ENCODE measurements at places on chromosomes 7 and 10. TPM values are rescaled to one million over a fixed set of nuclear protein-coding genes. Genes with fewer than 3 reads are reported as not detected.
A peak's percentile ranks its signal among the peaks of the same experiment; 100 is the strongest.

GRCh38 chr7:150335108-150335773 lies 6.2 kb downstream of the RARRES2 start:
- DNase-seq, result no peak

GRCh38 chr10:131959841-131960240 lies 21.9 kb downstream of the BNIP3 start:
- no peak for DNase-seq

DNA sequence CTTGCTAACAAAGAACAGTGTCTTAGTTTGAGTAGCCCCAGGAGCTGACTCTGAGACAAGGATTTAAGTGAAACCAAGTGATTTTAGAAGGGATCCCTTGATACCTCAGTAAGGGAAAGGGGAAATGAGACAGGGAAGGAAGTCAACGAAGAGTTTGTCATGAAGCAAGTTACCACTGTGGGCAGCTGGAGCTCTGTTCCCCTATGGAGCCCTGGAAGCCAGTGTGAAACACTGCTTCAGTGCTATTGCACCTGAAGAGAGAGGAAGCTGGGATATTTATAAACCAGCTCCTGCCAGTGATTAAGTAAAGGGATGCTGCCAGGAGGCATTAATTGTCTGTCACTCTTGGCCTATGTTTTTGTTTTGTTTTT lies 58.9 kb upstream of the WAPL start:
- DNase-seq, result peak; percentile 42

- DNase-seq, result no peak
These were observed 21.6 kb upstream of the FAM180A start for GRCh38 chr7:135770139-135770710.

GRCh38 chr7:138843632-138844580 lies 45.9 kb upstream of the ATP6V0A4 start:
- no peak for DNase-seq

- DNase-seq, result peak; percentile 82
These were observed 50.7 kb downstream of the PPP1R3C start for GRCh38 chr10:91582153-91582554.

- DNase-seq, result no peak
These were observed 15.6 kb upstream of the HECW1 start for GRCh38 chr7:43096875-43097274.

GRCh38 chr7:106692450-106693051 lies 31.6 kb upstream of the CCDC71L start:
- no peak for DNase-seq

DNA sequence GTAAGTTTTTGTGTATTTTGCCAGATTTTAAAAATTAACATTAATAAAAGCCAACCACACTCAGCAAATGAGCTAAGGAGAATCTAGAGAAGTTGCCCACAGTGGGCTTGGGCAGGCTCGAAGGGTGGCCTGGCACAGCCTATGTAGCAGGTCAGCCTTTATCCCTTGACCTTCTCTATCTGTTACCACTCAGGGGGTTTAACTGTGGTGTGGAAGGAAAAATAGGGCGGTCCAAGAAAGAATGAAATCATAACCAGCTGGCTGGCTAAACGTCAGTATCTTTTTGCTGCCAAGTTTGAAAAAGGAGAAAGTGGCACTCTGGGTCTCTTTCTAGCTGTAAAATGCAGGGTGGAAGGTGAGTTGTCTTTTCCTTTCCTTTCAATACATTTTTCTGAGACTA lies 130.3 kb upstream of the ASAH2 start:
- peak; percentile 62 for DNase-seq

DNA sequence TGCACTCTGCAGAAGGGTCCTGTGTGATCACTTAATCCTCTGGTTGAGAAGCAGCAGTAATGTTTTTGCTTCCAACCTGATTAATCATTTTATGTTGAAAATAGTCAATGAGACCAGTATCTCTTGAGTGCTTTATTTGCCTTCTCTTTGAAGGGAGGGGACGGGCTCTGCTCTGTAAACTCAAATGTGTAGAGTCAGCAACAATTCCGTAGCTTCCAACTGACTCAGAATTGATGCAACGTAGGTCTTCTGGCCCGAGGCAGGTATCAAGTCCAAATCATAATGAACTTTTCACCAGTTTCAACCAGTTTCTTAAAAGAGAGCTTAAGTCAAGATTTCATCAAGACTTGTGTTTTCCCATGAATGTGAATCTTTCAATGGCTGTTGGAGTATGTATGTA lies 26.3 kb downstream of the GUSB start:
- DNase-seq, result no peak

- no peak for DNase-seq
These were observed 20.8 kb downstream of the LAT2 start for GRCh38 chr7:74230446-74231231.

GRCh38 chr7:124722292-124722691 lies 43.3 kb downstream of the GPR37 start:
- no peak for DNase-seq

The PPIF gene
- total RNA-seq, result 8.3 TPM

The ZNF488 gene
- total RNA-seq, result 1.2 TPM

The PNLIPRP1 gene
- total RNA-seq, result not detected

The ZNF107 gene
- 5.9 TPM for total RNA-seq

The MNX1 gene
- not detected for total RNA-seq

The MUC3A gene
- total RNA-seq, result 0.04 TPM

Measured in muscle of leg (tissue), 16 donors.